NCI-H1105 (cell line): ENCODE measurements at places on chromosomes 1 and 21.

GRCh38 chr1:36109041-36109679 lies 15.9 kb downstream of the COL8A2 start:
- no peak for DNase-seq

DNA sequence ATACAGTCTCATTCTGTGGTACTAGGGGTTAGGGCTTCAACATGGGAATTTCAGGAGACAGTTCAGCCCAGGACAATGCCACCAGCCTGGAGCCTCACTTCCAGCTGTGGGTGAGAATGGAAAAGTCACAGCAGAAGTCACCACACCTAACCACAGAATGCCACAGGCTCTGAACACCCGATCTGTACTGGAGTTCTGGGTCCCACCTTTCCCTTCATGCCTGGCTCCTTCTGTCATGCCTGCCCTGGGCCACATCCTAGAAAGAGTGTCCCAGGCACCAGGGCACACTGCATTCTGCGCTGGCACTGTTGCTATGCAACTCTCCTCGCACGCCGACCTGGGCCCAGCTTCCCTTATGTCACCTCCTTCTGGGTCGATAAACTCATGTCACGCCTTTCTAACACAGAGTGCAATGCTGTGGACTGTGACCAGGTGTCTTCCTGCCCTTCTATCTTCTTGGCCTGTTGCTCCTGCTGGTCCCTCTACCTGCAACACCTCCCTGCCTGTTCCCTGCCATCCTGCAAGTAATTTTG lies 21.2 kb downstream of the RCSD1 start:
- no peak for DNase-seq

DNA sequence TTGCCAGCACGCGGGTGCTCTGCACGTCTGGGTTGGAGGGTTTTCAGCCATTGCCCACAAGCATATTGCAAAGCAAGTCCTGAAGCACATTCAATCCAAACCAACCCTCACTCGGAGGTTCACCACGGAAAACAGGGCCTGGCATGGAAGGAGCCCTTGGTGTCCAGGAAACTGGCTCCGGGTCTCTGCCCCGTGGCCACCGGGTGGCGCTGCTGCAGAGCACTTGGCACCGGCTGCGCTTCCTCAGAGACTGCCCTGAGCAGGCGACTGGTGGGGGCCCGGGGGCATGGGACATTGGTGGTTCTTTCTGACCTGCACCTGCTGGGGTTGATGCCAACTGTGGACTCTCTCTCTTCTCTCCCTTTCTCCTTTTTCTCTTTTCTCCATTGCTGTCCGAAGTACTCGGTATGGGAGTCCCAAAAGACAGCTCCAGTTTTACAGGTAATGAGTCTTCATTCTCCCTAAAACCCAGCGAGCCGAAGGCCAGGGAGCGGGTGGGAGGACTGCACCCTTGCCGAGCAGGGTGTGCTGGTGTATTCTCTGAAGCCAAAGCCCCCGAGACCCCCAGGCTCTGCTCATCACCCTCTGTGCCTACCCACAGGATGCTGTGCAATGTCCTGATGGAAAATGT lies 4.1 kb upstream of the KCNAB2 start:
- DNase-seq, result no peak

DNA sequence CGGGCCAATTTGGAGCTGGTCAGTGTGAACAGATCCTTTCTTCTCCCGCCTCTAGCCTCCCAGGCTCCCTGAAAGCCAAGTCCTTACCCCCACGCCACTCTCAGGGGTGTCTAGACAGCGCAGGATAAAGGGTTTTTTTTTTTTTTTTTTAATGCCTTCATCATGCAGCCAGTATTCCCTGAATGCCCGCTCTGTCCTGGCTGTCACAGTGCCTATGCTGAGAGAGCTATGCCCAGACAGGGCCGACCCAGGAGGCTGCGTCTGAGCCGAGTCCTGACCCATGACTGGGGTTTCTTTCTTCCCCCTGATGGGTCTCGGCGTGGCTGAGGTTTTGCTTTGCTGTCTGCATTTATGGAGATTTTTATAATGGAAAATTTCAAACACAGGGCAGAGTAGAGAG lies 18.3 kb downstream of the SPSB1 start:
- no peak for DNase-seq

DNA sequence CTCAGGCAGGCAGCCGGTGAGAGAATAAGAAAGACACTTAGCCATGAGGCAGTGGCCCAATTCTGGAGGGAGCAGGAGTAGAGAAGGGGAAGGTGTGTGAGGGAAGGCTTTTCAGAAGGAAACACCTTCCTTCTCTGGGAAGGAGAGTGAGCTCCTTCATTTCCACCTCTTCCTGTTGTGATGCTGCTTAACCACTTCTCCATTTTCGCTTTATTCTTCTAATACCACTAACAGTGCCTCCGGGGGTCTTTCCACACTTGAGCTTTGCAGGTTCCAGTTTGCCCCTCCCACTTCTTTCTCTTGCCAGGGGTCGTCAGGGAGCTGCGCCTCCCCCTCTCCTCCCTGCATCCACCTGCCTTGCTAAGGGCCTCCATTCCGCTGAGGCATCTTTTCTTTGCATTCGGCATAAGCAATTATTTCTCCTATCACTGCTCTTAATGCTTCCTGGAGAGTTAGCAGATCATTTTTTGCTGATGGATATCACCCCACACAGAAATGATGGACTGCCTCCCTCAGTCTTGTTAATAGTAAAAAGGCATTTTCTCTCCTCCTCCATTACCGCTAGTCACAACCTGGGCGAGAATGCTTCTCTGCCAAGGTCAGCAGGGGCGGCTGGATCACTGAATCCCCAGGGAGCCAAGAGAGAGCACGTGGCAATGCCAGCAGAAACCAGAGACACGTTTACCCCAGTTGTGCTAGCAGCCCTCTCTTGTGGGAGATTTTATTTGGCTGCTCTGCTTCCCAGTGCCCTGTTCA lies 74.8 kb downstream of the ELAVL4 start:
- DNase-seq, result no peak

DNA sequence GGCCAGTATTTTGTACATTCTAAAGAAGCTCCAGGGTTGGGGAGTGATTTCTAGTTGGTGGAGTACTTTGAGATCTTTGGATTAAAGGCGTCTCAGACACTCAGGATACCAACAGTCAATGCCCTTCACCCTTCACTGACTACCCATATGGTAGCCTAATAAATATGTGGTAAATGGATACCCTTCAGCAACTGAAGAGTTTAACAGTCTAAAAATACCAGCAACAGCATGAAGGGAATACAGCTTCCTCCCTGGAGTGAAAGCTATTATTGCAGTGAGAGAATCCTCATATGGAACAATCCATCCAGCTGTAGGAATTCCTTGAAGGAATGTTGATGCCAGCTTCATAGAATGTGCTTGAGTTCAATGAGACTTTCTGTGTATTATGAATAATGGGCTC lies 26.8 kb downstream of the DNAJC11 start:
- DNase-seq, result no peak

DNA sequence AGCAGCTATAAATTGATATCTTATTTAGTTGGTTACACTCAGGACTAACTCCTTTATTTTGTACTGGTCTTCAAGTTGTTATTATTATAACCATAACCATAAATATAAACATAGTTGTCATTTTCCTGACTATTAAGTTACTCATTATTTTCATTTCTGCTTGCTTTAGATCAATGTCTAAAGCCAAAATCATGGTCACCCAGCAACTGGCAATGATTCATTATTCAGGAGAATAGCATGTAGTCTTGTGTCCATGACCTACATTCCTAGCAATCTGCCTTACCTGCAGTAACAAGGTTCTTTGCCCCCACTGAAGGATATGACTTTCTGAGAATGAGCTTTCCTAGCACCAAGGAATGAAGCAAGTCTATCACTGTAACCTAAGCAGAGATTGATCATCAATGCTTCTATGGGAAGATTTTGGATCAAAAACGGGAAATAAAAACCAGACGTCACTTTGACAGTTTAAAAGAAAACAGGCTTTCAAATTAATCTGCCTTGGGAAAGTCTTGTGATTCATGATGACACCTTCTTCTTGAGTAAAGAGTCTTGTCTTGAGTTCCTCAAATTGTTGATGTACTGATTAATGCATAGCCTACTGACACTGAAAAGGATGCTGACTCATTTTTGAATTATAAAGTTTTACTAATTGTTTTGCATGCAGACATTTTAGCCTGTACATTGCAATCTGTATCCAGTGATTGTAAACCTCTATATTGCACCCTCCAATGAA lies 203.3 kb upstream of the IVNS1ABP start:
- no peak for DNase-seq

DNA sequence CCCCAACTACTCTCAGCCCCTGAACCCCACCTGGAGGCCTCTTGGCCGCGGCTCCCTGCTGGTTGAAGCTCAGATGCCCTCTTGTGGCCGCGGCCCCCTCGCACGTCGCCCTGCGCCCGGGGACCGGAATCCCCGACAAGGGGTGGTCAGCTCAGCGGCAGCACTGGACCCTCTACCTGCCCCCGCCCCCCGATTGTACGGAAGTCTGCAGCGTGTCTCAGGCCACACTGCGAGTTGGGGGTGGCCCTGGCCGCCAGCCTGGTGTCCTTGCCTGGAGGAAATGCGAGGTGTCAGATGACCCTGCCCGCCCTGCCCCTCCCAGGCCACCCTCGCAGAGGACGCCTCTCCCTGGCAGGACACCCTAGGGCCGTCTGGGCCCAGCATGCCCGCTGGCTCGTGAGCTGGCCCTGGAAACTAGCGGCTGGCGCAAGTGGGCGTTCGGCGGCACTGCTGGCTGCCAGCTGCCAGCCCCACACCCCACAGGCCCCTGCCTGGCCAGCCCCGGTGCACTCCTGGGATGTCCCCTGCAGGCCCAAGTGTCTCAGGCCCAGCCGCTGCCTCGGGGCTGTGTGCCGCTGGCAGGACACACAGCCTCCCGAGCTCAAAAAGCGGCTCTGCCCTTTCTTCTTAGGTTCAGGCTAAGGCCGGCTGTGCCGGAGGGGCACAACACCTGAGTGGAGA lies 60.8 kb downstream of the EDN2 start:
- no peak for DNase-seq

DNA sequence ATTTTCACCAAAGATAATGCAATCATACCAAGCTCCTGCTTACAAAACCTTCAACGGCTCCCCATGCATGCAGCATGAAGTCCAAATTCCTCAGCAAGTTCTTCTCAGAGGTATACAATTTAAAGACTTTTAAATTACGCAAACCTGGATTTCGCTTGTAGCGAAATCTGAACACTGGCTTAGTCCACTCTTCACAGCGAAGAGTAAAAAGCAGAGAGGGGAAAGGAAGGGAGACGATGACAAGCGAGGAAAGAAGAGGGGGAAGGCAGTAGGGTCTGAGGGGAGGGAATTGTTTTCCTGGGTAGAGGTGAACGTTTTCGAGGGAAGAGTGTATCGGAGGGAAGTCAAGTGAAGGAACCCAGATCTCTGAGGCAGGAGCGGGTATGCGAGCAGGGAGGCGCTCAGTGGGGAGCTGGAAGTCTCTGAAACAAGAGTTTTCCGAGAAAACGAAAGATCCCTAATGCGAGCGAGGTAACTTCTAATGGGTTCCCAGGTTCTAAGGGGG lies 790 bp downstream of the TESK2 start:
- no peak for DNase-seq

DNA sequence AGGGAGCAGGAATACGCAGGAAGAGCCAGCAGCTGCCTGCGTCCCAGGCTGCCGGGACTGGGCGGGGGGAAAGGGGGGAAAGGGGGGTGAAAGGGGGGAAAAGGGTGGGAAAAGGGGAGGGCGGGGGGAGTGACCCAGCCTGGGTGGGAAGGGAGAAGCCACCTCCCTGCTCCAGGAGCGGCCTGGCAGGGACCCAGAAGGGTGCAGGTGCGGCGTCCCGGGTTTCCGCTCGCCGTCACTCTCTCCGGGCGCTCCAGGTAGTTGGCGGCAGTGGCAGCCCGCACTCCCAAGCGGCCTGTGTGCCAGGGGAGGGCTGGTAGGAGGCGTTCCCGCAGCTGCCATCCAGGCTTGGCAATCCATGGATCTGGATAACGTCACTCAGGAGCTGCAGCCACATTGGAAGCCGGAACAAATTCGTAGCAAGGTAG lies 141.0 kb upstream of the NGF start:
- DNase-seq, result peak; percentile 52

- DNase-seq, result no peak
Measured at GRCh38 chr21:34971656-34972055, 77.4 kb downstream of the RUNX1 start.
